ENCODE measurements at places on chromosomes 13 and 19.

DNA sequence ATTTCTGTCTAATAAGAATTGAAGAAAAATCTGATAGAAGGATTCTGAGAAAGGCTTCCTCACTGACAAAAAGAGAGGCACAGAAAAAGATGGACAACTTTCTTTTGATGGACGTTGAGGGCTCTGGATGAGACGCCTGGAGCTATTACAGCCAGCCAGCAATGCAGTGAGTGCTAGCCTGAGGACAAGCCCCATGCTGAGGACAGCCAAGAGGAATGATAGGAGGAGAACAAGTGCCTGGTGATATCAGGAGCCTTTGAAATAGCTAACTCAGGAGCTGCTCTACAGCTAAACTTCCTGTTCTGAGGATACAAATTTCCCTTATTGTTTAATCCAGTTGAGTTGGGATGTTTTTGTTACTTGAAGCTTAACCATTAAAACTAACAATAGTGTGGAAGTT lies 212.3 kb downstream of the COG6 start:
- no peak for DNase-seq

GRCh38 chr13:21925720-21926119 lies 254.8 kb downstream of the FGF9 start:
- DNase-seq, result no peak

- no peak for DNase-seq
Observed at GRCh38 chr19:15666883-15667282, 6.0 kb upstream of the CYP4F12 start.

DNA sequence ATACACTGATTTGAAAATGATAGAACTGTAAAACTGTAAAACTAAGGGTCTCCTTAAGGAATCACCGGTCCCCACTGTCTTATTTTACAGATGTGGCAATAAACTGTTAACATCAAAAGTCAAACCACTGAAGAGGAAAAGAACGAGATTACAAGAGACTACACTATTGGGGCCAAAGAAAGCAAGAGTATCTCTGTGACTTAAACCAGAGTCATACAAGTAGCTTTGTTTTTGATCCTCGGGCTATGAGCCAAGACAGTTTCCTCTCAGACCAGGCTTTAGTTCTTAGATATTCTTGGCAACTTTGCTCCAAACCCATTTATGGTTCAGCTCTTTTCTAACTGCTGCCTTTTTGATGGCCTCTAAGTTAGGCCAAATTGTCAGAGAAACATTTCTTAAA lies 113.8 kb downstream of the TBC1D4 start:
- DNase-seq, result no peak

GRCh38 chr19:18650468-18651041 lies 13.7 kb downstream of the KLHL26 start:
- DNase-seq, result no peak

DNA sequence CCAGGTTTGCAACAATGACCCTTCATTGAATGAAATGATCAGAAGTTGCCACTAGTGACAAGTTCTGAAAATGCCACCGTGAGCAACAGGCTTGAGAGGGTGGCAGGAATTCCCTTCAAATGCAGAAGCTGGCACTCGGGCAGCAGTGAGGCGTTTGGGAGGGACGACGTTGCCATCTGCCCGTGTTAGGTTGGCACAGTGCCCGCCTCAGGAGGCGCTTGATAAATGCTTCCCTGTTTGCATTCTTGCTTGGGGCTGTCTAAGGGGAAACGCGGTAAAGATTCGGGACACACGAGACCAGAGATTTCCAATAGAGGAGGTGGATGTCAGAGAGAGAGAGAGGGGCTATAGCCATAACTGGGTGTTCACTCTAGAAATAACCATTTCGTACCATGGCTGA lies 101.9 kb downstream of the TEX29 start:
- peak; percentile 73 for DNase-seq

- DNase-seq, result no peak
Observed at GRCh38 chr19:5130371-5131030, 161.6 kb downstream of the KDM4B start.

DNA sequence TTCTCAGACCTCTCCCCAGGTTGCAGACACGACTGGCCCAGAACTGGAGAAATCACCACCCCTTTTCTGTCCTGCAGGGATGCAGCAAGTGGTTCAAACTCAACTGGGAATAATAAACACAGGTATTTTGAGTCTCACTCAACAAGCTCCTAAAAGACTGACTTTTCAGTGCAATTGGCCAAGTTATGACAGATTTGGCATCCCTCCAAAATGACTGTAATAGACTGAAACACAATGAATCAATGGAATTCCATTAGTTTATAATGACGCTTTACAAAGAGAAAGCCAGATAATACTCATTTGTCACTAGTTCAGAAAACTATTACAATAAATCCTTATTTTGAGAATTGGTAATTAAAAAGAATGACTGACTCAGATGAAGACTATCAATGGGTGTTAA lies 38.1 kb downstream of the MIPEP start:
- no peak for DNase-seq

DNA sequence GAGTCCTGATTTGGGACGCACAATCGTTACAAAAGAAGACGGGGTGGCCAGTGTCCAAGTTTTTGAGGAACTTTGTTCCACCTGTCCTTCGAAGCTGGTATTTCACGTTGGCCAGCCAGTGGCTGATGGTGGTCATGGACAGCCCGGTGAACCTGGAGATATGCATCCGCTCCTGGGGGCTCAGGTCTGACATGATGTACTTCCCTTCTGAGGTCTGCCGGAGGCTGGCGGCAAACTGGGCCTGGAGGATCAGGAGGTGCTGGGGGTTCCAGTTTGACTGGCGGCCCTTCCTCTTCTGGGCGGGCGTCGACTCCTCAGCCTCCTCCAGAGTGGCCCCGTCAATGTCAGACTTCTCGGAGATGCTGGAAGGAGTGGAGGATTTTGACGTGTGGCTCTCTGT lies 72.4 kb downstream of the TSHZ3 start:
- DNase-seq, result no peak

GRCh38 chr13:50969691-50970090 lies 60.1 kb downstream of the RNASEH2B start:
- DNase-seq, result peak; percentile 7

- no peak for DNase-seq
Observed at GRCh38 chr19:28349604-28350003, 863.3 kb downstream of the UQCRFS1 start.

GRCh38 chr19:6070207-6070681 lies 40.1 kb downstream of the RFX2 start:
- no peak for DNase-seq

GRCh38 chr13:60441761-60442160 lies 44.7 kb downstream of the TDRD3 start:
- no peak for DNase-seq

DNA sequence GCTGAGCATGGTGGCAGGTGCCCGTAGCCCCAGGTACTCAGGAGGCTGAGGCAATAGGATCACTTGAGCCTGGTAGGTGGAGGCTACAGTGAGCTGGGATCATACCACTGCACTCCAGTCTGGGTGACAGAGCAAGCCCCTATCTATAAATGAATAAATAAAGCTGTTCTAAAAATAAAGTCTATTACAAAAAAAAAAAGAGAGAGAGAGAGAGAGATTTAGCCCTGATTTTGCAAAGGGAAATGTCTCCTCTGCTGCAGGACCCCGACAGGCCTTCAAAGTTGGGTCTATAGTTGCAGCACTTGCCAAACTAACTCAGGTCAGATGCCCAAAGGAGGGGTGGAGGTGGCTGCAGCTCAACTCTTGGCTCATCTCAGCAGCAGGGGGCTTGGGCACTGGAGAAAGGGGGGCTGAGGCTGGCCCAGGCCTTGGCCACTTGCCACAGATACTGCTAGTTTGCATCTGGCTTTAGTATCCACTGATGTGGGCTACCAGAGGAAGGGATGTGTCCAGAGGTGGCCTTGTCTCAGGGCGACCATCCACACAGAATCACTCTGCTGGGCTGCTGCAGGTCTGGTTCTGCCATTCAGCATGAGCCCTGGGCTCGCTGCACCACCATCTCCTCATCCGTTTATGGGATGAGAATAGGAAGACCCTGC lies 30.8 kb upstream of the AKT2 start:
- no peak for DNase-seq

- no peak for DNase-seq
Observed at GRCh38 chr19:34847393-34847792, 74.4 kb upstream of the ZNF599 start.

DNA sequence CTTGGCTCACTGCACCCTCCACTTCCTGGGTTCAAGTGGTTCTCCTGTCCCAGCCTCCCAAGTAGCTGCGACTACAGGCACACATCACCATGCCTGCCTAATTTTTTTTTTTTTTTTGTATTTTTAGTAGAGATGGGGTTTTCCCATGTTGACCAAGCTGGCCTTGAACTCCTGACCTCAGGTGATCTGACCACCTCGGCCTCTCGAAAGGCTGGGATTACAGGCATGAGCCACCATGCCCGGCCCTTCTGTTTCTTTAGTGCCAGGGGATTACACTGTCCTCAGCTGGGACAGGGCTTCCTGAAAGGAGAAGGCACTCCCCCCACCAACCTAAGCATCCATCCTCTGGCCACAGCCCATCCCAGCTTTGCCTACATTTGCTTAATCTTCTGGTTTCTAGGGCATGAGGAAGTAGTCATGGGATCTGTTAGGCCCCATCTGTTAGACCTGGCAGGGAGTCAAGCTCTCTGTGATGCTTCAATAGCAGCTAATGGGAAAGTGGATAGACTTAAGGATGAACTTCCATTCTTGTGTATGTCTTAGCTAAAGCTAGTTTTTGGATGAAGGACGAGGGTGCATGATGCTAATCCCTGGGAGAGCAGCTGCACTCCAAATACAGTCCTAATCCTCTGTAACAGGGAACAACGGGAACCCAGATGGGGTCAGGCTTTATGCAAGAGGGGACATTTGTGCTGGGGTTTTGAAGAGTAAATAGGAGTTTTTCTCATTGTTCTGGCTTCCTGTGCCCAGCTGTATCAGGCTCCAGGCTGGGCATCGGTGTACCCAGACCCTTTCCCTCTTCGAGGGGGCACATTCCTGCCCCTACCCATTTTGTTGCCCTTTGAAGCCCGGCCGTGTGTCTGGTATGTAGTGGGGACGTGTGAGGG lies 2.6 kb downstream of the VAV1 start:
- no peak for DNase-seq

GRCh38 chr13:82002710-82003109 lies 1661.8 kb upstream of the SPRY2 start:
- no peak for DNase-seq

DNA sequence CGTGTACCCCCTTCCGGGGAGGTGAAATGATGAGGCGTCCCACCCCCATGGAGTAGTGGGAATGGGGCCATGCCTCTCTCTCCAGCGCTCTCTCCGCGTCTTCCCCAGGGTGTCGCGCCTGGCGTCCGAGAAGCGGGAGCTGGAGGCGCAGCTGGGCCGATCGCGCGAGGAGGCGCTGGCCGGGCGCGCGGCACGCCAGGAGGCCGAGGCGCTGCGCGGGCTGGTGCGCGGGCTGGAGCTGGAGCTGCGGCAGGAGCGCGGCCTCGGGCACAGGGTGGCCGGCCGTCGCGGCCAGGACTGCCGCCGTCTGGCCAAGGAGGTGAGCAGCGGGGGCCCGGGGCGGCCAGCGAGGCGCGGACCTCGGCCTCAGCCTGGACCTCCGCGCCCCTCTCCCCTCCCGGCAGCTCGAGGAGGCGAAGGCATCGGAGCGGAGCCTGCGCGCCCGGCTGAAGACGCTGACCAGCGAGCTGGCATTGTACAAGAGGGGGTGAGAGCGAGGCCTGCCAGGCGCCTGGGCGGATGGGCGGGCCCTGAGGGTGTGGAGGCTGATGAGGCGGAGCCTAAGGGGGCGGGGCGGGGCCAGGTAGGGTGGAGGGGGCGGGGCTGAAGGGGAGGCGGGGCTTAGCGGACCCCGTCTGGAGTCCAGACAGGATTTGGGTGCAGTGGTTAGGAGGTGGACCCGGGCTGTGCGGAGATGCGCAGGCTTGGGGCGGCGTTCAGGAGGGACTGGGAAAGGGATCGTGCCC lies 7.7 kb downstream of the PGLYRP1 start:
- DNase-seq, result peak; percentile 84

DNA sequence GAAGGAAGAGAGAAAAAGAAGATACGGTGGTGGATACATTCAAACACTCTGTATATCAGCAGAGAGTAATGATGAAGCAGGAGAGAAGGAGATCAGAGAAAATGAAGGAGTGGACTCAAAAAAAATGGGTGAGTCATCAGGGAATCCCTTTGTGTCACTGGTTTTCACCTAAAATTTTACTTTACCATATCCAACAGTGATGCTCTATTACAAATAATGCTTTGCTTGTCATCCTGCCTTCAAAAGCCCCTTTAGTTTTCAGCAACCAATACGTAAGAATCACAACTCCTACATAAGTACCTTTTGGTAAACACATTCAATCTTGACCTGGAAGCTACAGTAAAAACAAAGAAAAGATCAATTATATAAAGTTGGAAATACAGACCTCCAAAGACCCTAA lies 88.8 kb downstream of the ENOX1 start:
- DNase-seq, result no peak

DNA sequence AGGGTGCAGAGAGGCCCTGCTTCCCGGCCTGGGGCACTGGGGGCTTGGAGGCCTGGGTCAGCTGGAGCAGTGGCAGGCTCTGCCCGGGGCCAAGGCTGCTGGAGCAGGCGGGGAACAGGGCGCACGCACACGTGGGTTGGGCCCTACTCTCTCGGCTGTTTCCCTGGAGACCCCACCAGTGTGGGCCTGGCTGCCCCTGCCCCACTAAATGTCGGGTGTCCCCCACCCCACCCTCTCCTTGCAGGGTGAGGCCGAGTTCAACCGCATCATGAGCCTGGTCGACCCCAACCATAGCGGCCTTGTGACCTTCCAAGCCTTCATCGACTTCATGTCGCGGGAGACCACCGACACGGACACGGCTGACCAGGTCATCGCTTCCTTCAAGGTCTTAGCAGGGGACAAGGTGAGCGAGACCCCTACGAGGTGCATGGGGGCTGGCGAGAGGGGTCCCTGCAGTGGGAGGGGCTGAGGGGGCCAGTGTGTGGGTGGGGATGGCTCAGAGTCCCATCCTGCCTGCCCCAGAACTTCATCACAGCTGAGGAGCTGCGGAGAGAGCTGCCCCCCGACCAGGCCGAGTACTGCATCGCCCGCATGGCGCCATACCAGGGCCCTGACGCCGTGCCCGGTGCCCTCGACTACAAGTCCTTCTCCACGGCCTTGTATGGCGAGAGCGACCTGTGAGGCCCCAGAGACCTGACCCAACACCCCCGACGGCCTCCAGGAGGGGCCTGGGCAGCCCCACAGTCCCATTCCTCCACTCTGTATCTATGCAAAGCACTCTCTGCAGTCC lies 15.3 kb downstream of the CAPN12 start:
- DNase-seq, result no peak

DNA sequence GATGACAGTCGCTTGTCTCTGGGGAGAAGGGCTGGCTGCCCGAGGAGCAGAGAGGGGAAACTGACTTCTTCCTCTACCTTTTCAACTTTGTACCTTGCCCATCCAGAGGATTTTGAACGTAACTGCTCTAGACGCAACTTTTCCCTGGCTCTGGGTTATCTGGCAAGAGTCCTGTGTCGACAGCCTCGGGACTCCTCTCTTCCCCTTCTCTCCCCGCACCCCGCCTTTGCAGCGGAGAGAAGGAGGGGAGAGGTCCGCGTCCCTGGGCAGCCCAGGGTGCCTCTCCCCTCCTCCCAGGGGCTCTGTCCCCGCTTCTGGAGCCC lies 574 bp downstream of the SH3GL1 start:
- peak; percentile 21 for DNase-seq

Data from NCI-H1105 treated with DMSO at 0.1 percent for 48 hours (cell line).